ENCODE measurements at places on chromosomes 12 and 14.

DNA sequence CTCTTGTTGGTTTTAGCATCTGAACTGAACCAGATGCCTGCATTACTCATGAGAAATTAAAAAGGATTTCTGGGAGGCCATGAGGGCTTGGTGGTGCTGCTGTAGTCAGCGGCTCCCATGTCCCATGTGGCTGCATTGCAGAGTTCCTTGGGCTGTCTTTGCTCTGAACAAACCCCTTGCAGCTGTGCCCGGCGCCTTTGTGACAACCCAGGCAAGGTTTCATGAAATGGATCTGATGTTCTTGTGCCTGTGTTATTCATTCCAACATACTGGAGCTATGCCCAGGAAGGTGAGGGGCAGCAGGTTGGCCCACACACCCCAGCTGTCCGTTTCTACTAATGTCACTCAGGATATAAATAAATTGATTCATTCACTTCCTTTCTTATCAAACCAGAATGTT, 40.8 kb downstream of the TGFB3 start:
- no peak for DNase-seq

DNA sequence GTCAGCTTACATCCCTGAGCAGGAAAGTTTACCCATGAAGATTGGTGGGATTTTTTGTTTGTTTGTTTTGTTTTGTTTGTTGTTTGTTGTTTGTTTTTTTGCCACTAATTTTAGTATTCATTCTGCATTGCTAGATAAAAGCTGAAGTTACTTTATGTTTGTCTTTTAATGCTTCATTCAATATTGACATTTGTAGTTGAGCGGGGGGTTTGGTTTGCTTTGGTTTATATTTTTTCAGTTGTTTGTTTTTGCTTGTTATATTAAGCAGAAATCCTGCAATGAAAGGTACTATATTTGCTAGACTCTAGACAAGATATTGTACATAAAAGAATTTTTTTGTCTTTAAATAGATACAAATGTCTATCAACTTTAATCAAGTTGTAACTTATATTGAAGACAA, 37.6 kb downstream of the CD9 start:
- DNase-seq: no peak

- DNase-seq: no peak
Measured at GRCh38 chr12:6073426-6073825, 51.0 kb downstream of the VWF start.

- DNase-seq: no peak
Measured at GRCh38 chr14:83140756-83141155, 1607.1 kb upstream of the SEL1L start.

DNA sequence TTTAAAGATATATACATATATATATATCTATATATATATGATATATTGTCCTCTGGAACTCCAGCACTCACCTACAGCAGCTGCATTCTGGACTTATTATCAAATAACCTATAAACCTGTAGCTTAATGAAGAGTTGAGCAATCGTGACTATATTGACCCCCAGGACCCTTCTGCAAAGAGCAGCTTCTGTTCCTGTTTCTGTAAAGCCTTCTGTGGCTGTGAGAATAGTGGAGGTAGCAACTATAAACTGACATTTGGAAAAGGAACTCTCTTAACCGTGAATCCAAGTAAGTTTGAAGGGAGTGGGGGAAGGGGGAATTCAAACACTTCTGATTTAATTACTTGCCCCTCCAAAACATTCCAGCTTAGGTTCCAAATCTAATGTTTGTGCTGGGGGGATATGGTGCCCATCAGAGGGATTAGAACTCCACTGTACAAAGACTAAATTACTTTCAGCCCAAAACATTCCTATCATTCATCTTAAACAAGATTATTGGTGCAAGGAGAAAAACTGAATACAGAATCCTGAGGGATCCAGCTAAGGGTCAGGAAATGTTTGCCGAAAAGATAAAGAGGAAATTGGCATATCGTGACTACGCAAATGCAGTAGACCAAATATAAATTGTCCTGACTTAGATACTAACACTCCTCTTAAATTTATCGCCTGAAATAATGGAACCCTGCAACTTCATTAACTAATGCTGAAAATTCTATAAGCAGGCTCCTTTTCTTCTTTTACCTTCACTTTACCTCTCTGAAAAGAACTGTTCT, 106.1 kb downstream of the DAD1 start:
- DNase-seq: no peak

DNA sequence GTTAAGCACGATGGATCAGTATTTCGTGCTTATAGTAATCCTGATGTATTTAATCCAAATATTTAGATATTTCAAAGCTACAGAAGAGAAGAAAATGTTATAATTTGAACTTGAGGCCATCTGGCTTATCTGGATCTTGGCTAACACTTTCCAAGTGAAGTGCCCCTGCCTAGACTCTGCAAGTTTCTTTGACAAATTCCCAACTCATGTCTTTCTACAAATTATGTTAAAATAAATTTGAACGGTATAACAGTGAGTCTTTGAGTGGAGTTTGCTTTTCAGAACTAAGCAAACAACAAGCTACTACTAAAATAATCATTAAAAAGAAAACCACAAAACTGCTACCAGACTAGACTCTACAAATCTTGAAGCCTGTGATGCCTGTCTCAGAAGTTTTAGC, 374.4 kb upstream of the PRICKLE1 start:
- no peak for DNase-seq

- DNase-seq: no peak
Measured at GRCh38 chr12:52976574-52977071, 27.7 kb downstream of the KRT18 start.

GRCh38 chr14:24065408-24065807, 6.0 kb upstream of the CPNE6 start:
- no peak for DNase-seq

GRCh38 chr14:77667331-77667730, 40.5 kb downstream of the ALKBH1 start:
- DNase-seq: no peak

GRCh38 chr12:9899209-9899608, 17.9 kb downstream of the KLRF2 start:
- DNase-seq: no peak

DNA sequence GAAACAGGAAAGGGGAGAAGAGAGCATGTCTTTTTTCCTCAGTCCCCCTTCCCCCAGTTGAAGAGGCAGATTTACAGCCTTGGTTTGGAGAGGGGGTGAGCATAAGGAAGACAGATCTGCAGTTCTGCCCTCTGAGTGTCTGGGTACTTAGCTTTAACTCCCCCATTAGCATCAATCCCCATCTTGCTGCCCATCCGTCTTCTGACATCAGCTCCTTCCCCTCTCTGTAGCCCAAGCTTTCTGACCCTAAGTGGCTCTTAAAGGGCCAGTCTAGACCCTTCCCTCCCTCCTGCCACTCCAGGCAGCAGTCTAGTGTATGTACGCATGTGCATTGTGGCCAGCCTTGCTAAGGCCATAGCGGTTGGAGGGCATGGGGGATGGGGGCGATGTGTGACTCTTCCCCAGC, 7.3 kb downstream of the GPR84 start:
- DNase-seq: no peak

DNA sequence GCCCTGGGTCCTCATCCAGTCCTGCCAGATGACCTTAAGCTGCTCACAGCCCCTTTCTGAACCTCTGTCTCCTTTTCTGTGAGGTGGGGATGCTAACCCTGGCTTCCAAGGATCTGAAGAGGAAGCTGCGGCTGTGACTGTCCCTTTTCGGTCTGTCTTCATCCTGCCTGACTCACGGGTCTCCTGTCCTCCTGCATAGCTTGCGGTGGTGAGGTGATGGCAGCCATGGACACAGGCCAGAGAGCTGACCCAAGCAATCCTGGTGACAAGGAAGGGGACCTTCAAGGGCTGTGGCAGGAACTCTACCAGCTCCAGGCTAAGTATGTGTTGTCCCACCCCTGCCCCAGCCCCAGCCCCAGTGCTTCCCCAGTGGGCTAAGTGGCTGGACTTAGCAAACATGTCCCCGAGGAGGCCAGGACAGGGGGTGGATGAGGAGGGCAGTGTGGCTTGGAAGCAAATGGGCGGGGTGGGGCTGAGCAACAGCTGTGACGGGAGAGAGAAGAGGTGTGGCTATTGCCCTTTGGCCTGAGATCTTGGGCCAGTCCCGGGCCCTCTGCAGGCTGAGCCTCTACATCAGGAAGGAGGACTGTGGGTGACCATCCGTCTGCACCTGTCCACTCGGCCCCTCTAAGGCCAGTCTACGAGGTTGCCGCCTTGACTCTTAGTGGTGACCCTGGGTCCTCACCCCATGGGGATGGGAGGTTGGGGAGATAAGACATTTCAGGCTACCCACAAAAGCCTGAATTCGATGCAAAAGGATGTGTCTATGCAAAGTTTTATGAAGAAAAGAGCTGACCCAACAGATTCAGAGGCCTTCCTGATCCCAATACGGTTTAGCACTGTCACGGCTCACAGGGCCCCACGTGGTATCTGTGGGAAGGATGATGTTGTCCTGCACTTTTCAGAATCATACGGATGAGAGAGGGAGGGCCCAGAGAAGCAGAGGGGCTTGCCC, 1.1 kb downstream of the CCDC197 start:
- DNase-seq: no peak

- DNase-seq: no peak
Measured at GRCh38 chr12:57583008-57583831, 7.8 kb upstream of the PIP4K2C start.

DNA sequence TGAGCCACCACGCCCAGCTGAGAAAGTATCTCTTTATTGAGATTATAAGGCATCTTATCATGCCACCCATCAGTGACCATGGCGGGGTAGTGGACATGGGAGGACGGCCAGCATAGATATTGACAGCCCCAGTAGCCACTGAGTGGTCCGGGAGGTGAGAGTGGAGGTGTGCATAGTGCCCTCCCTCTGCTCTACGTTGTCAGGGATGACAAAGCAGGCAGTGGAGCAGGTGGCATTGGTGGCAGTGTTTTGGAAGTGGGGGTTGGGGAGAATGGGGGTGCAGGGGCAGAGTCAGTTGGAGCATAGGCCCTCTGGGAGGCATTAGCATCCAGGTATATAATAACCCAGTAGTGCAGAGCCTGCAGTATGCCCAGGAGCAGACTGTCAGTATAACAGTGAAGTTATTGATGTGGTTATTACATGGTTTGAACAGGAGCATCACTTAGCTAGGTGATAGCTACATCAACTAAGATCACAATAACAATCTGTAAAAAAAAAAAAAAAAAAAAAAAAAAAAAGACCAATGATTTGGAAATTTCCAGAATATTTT, 41.1 kb downstream of the GNG2 start:
- no peak for DNase-seq

- DNase-seq: peak; percentile 69
Measured at GRCh38 chr12:52870361-52871290, 21.8 kb upstream of the KRT78 start.

GRCh38 chr14:58428118-58428683, 682 bp downstream of the KIAA0586 start:
- no peak for DNase-seq
